Left lung (tissue), 14 donors: ENCODE measurements at places on chromosomes 11 and 22.

GRCh38 chr11:64090806-64091516, 55.2 kb downstream of the FLRT1 start:
- DNase-seq: no peak

DNA sequence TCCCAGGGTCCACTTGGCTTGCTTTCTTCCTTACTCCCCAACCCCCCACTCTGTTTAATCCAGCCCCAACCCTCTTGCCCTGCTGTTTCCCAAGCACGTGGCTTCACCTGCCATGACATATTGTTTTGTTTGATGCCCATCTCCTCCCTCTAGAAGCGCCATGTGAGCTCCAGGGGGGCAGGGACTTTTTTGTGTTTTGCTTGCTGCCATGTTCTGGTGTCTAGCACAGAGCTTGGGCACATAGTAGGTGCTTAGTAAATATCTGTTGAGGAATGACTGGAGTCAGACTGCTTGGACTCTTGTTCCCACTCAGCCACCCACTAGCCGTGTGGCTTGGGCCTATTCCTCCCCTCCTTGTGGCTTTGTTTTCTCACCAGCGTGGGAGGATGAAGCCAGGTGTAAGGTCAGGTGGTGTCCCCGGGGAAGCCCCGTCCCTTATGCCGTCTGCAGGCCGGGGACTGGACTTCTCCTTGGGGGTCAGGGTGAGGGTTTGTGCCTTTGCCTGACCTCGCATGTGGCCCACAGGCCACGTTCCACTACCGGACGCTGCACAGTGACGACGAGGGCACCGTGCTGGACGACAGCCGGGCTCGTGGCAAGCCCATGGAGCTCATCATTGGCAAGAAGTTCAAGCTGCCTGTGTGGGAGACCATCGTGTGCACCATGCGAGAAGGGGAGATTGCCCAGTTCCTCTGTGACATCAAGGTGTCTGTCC, 3.8 kb downstream of the AIP start:
- no peak for DNase-seq

DNA sequence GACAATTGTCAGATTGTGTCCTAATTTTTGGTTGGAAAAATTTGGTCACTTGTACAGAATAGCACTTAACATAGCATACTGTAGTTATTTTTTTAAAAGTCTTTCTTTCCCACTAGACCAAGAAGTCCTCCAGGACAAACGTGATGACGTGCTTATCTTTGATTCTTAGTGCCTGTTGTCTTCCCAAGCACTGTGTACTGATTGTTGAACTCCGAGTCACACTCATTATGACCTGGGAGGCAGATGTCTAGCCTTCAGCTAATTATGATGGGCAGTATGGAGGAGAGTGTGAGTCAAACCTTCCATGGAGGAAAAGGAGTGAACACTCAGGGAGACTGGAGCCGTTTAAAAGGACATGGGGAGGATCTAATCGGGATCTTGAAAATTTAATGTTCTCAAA, 119.8 kb downstream of the SPON1 start:
- DNase-seq: no peak

GRCh38 chr11:126722956-126723664, 277.5 kb downstream of the KIRREL3 start:
- no peak for DNase-seq

DNA sequence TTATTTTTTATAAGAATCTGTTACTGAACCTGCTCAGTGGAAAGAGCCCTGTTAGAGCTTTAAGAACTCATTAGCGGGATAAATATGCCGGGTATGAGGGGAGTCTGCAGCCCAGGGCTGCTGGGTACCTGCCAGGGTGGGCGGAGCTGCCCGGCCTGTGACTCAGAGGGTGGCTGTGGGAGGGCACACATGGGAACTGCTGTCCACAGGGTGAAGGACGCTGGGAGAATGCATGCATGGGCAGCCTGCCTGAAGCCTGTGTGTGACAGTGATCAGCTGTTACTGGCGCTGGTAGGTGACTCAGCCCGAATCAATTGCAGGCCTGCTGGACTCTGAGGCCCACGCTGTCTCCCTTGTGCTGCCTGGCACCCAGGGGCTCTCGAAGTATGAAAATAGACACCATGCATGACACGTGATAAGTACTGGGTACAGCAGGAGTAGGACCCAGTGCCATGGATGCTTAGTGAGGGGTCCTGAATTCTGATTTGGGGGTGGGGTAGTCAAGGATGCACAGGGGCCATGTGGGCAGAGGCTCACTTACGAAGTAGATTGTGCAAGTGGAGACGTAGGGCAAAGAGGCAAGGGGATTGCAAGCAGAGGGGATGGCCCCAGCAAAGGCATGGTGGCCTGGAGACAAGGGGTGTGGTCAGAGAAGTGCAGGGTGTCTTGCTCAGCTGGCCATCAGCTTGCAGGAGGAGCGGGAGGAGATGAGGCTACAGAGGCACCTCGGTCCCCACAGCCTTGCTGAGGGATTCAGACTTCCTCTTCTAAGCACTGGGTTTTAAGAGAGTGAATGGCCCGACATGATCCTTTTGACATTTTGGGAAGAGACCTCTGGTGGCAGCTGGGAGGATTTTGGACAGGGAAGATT, 36.5 kb downstream of the GRIK4 start:
- DNase-seq: peak; percentile 93

- no peak for DNase-seq
These were observed 148.1 kb downstream of the SPON1 start for GRCh38 chr11:14110629-14111028.

- no peak for DNase-seq
These were observed 12.4 kb upstream of the MPPED1 start for GRCh38 chr22:43399338-43399979.

- DNase-seq: peak; percentile 78
These were observed 3.7 kb upstream of the MUC5AC start for GRCh38 chr11:1153951-1154493.

DNA sequence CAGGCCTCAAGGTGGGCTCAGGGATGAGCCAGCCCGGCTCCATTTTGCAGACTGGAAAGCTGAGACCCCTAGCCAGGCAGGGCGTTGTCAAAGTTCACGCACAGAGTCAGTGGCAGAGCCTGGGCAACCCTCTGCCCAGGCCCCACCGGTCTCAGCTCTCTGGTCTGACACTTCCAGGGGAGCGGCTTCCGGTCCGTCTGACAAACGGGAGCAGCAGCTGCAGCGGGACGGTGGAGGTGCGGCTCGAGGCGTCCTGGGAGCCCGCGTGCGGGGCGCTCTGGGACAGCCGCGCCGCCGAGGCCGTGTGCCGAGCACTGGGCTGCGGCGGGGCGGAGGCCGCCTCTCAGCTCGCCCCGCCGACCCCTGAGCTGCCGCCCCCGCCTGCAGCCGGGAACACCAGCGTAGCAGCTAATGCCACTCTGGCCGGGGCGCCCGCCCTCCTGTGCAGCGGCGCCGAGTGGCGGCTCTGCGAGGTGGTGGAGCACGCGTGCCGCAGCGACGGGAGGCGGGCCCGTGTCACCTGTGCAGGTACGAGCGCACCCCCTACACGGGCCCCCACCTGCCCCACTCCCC, 36.0 kb downstream of the CD6 start:
- DNase-seq: no peak

GRCh38 chr22:48926136-48926535, 901.5 kb downstream of the BRD1 start:
- no peak for DNase-seq

DNA sequence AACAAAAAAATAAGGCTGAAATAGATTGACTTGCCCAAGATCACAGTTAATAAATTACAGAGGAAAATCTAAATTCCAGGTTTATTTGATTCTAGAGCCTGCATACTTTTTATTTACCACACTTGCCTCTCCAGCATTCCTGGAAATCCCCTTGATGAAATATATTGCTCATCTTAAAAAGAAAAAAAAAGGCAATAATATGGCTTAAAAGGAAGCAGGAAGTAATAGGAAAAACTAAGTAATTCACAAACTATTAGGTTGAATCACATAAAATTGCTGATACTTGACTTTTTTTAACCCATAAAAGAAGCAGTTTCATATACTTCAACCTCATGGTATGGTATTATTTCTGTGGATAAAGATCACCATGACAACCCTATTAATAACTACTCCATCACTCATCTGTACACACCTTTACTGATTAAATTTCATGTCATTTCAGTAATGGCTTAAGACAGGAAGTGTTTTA, 52.9 kb downstream of the COPB1 start:
- no peak for DNase-seq

- no peak for DNase-seq
These were observed 104.6 kb upstream of the ANO3 start for GRCh38 chr11:26227301-26227746.

GRCh38 chr11:9576701-9577381, 3.4 kb downstream of the WEE1 start:
- no peak for DNase-seq
